ENCODE measurements at places on chromosomes 1 and 21.

- DNase-seq = no peak
Measured at GRCh38 chr1:232423591-232423990, 206.3 kb downstream of the SIPA1L2 start.

- no peak for DNase-seq
Measured at GRCh38 chr1:192691041-192691440, 55.1 kb downstream of the RGS13 start.

- no peak for DNase-seq
Measured at GRCh38 chr1:54835131-54835898, 34.2 kb upstream of the TTC22 start.

- no peak for DNase-seq
Measured at GRCh38 chr1:201399352-201400126, 415 bp upstream of the LAD1 start.

DNA sequence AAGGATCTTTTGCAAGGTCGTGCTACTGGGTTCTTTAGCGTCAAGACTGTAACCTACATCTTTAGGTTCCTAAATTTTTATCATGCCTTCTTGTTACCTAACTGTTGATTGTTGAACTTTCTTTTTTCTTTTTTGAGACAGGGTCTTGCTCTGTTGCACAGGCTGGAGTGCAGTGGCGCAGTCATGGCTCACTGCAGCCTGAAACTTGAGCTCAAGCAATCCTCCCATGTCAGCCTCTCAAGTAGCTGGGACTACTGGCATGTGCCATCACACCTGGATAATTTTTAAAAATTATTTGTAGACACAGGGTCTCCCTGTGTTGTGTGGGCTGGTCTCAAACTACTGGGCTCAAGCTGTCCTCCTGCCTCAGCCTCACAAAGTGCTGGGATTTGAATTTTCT is 52.9 kb downstream of the NFIA start:
- DNase-seq = no peak

GRCh38 chr1:203038217-203038741 is 12.0 kb downstream of the PPFIA4 start:
- no peak for DNase-seq

DNA sequence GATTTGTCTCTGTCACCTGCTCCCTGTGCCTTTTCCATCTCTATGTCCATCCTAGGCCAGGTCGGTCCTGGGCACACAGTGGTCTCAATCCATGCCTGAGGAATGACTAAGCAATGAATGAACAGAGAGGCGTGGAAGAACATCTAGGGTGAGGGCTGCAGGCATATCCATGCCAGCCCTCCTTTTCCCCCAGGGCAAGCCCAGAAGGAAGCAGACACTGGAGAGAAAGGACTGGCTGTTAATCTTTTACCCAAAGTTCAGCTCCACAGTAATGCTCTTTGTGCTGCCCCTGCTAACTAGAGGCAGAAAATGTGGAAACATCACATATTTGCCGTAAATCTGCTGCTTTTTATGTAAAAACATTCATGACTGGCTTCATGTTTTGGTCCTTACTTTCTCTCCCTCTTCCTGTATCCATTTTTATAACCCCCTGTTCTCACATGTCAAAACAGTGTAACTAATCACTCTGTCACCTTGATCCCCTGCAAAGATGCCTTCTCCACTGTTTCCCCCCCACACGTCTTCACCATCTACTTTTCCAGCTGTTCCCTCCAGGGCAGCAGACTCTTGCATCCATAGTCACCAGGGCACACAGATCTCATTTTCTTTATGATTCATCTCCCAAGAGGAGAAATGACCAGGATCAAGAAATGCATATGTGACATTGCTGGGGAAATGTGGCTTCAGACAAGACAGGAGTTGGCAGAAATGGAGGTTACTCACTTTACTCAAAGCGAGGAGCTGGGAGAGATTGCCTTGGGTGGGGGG is 166.4 kb upstream of the PROX1 start:
- DNase-seq = no peak

- DNase-seq = no peak
Measured at GRCh38 chr1:237976331-237976730, 85.6 kb upstream of the ZP4 start.

DNA sequence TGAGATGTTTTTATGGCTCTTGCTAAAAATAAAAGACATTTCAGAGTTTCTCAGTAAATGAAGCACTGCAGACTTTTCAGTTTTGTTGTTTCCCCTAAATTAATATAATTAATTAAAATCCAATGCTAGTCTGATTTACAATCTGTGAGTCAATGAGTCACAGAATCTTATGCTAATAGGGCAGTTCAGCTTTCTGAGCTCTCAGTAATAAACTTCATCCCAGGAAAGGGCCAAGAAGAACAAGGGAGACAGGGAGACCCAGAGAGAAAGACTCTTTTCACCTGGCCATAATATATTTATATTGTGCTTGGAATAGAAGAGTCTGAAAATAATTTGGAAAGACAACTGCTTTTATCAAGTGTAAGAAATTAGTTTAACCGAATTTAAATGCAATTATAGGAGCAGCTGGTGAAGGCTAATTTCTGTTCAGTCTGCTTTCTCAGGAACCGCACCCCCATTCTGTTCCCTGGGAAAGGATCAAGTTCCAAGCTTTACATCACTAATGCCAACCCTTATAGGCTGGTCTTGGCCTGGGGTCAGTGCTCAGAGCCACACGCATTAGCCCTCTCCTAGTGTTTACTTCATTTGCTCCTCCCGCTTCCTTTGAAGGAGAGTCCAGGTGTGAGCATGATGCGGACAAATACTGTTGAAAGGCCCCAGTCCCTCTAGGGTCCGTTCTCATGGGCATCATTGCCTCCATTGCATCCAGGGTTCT is 145.6 kb downstream of the ZBTB18 start:
- DNase-seq = no peak

DNA sequence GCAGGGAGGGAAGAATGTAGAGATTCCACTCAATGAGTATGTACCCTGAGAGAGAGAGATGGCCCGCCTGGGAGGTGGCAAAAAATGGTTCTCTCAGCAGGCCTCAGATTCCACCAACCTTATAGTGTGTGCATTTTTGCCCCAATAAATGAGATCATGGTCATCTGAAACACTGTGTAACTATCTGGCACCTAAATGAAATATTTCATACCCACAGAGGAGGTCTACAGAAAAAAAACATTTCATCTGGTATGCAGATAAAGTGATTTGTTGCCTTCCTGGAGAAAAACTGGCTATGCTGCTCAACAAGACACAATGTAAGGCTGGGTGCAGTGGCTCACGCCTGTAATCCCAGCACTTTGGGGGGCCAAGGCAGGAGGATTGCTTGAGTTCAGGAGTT is 4.9 kb downstream of the TMCO2 start:
- no peak for DNase-seq

- DNase-seq = peak; percentile 47
Measured at GRCh38 chr1:235954306-235955283, 87.9 kb upstream of the LYST start.

GRCh38 chr1:10272274-10272673 is 61.9 kb downstream of the KIF1B start:
- no peak for DNase-seq

- no peak for DNase-seq
Measured at GRCh38 chr1:201311356-201312011, 28.2 kb downstream of the PKP1 start.

- no peak for DNase-seq
Measured at GRCh38 chr1:65056866-65057265, 90.5 kb upstream of the JAK1 start.

GRCh38 chr1:60908159-60908558 is 174.2 kb upstream of the NFIA start:
- no peak for DNase-seq

DNA sequence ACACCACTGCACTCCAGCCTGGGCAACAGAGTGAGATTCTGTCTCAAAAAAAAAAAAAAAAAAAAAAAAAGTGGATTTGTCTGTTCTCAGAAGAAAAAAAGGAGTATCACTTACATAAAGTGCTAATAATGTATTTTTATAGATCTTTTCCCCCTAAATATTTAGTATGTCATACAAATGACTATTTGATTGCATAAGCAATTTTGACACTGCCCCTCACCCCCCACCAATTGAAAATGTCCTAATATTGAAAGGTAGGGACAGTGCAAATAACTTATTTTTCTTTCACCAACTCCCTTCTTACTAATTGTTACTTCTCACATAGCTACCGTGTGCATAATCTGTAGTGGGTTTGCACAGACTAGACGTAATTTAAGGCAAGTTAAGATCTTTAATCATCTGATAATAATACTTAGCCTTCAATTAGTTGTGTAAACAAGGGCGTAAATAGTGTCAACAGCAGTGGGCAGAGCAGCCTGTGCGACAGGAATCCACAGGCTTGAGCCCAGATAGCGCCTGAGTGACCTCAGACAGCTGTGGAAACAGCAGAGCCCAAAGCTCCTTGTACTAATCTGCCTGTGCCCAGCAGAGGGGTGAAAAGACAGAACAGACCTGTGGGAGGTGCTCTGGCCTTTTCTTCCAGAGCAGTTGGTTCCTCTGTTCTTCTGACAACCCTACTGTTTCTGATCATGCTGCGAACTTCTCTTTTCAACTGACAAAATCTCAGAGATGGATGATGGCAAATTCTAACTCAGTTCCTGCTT is 4.5 kb upstream of the IER5 start:
- peak; percentile 79 for DNase-seq

DNA sequence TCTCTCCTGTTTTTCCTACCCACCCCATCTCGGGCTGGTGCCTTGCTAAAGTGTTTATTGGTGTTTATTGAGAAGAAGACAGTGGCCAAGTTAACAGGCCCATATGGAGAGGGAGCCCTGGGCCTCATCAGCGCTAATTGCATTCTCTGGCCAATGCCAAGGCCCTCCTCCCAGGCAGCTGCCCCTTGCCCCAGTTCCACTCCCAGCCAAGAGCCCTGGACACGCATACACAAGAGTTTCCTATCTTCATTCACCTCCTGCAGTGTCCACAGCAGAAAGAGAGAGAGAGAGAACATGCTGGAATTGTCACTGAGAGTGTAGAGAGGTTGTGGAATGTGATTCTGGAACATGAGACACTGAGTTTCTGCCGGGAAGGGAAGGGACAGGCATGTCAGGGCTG is 25.4 kb upstream of the VWA5B1 start:
- DNase-seq = no peak

DNA sequence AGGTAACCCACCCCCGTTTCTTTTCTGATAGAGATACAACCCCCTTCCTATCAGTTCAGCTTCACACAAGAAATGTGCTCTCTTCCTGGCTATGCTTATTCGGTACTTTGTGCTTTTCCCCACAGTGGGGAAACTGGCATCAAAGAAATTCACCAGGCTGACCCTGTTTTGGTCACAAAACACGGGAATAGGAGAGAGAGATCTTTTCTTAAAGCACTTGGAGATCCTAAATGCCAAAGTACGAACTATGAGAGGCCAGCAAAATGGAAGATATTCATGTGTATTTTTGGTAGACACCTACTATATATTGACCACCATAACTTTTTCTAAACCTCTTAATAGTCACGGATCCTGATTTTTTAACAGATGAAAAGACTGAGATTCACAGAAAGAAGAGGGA is 30.0 kb downstream of the SLC30A10 start:
- no peak for DNase-seq

- DNase-seq = no peak
Measured at GRCh38 chr1:184929711-184930202, 44.6 kb downstream of the NIBAN1 start.

GRCh38 chr1:12333036-12333785 is 103.4 kb downstream of the VPS13D start:
- no peak for DNase-seq

DNA sequence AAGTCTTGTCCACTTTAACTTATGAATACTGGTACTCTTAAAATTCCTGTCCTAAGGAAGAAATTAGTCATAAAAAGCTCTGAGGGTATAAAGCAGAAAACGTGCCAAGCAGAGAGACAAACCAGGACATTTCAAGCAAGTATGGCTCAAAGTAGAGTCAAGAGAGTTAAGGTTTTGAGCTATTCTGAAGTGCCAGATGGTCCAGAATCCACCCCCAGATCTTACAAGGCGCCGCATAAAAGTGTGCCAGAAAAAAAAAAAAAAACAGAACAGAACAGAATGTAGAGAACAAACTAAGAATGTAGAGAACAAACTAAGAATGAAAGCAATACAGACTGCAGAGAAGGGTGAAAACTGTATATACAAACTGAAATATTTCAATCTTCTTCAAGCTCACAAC is 12.5 kb downstream of the EPS15 start:
- DNase-seq = no peak

- peak; percentile 55 for DNase-seq
Measured at GRCh38 chr1:165871311-165872067, 44.1 kb downstream of the UCK2 start.

- DNase-seq = peak; percentile 15
Measured at GRCh38 chr1:153880962-153881361, 41.8 kb downstream of the GATAD2B start.

DNA sequence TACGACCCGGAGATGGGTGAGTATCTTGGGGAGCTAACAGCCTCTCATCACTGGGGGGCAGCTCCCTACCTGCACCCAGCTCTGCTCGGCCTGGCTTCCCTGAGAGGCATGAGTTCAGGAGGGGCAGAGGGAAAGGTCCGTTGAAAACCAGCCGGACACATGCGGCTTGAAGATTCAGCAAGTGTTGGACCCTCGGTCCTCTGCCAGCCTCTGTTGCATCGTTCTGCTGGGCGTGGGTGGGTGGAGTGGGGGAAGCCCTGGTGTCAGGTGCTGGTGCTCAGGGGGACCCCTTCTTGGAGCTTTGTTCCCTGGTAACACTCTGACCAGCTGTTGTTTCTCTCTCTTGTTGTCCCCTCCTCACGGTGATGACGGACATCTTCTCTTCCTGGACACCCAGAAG is 20.9 kb downstream of the PSEN2 start:
- no peak for DNase-seq

- DNase-seq = no peak
Measured at GRCh38 chr1:18094096-18094495, 13.5 kb upstream of the IGSF21 start.

- DNase-seq = no peak
Measured at GRCh38 chr1:19425646-19426239, 59.6 kb downstream of the CAPZB start.

DNA sequence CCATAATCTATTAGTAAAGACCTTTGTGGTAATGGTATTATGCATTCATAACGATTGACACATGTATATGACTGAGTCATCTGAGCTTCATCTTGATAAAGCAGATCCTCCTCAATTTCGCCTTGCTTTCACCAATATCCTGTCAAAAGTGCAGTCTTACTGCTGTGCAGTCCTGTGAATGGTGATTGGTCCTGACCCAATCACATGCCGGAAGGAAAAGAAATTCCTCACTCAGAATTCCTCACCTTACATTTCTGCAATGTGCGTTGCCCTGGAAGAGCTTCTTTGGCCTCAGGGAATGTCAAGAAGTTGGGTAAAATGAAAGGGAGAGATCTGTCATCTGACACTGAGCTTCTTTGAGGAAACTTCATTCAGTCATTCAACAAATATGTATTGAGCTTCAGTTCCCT is 121.0 kb upstream of the TSPAN2 start:
- no peak for DNase-seq

DNA sequence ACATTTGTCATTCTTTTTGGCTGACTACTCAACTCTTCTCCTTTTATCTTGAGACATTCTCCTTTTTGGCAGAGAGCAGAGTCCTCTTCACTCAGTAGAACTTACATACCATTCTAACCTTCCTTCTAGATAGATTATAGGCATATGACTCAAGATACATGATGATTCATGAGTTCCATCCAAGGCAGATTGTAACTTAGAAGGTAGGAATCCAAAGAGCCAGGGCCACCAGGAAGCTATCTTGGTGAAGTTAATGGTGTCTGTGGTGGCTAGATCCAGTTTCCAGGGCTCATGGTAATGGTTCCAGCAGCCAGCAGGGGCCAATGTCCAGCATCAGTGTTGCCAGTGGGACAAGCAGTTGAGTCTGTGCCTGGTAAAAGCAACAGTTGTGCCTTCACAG is 76.1 kb upstream of the KIAA0040 start:
- DNase-seq = no peak
